ENCODE measurements at places on chromosomes 4 and X.

- DNase-seq, result no peak
Observed at GRCh38 chr4:70815370-70815769, 24.3 kb downstream of the GRSF1 start.

GRCh38 chrX:124488412-124489161, 142.2 kb downstream of the SH2D1A start:
- no peak for DNase-seq

- no peak for DNase-seq
Observed at GRCh38 chrX:57156397-57157049, 19.3 kb upstream of the SPIN2A start.

- no peak for DNase-seq
Observed at GRCh38 chr4:73021634-73022033, 47.9 kb downstream of the COX18 start.

- no peak for DNase-seq
Observed at GRCh38 chr4:91267543-91267942, 1036.2 kb upstream of the GRID2 start.

DNA sequence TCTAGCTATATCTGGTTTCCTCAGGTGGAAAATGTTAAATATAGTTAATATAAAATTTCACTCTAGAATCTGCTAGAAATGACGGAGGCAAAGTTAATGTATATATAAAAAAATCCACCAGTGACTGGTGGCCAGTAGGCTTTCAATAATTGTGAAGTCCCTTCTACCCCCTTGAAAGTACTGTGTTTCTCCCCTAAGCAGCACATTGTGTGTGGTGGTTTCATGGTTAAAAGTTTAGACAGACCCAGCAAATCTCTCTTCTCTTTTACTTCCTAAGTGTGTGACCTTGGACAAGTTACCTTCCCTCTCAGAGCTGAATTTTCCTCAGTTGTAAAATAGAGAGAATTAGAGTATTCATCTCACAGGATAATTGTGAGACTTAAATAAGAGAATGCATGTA, 600 bp upstream of the HEPH start:
- DNase-seq, result no peak

- no peak for DNase-seq
Observed at GRCh38 chr4:110900213-110900769, 277.4 kb upstream of the PITX2 start.

DNA sequence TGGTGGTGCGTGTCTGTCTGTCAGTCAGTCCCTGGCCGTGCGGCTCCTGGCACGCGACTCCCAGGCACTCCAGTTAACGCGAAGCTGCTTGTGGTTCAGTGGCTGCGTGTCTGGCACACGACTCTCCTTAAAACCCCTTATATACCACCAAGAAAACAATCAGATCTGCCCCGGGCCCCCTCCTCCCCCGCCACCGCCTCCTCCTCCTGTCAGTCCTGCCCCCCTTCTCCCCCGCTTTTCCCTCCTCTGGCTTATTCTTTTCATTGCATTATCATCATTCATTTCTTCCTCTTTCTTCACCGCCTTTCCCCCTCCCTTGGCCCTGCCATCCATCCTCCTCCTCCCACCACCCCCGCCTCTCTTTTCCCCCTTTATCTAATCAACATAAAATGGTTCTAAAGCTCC, at the start of gene NEUROG2:
Gene NEUROG2, minus strand, starts transcription at position 115 of the 405 bp plus-strand sequence. CDS start 705 bp downstream, outside the sequence.
- DNase-seq, result no peak

GRCh38 chr4:52234561-52235440, 183.7 kb downstream of the SPATA18 start:
- no peak for DNase-seq

GRCh38 chr4:90187148-90187884, 60.1 kb downstream of the CCSER1 start:
- no peak for DNase-seq

- DNase-seq, result peak; percentile 64
Observed at GRCh38 chr4:40630335-40631021, 814 bp upstream of the RBM47 start.

GRCh38 chr4:21184788-21185187, 484.5 kb downstream of the PACRGL start:
- DNase-seq, result no peak

All from left forelimb (tissue), 1 donor.